Astrocyte (in vitro differentiated cells and primary cell): ENCODE measurements at places on chromosomes 7 and 10. TPM values are rescaled to one million over a fixed set of nuclear protein-coding genes. Genes with fewer than 3 reads are reported as not detected.

DNA sequence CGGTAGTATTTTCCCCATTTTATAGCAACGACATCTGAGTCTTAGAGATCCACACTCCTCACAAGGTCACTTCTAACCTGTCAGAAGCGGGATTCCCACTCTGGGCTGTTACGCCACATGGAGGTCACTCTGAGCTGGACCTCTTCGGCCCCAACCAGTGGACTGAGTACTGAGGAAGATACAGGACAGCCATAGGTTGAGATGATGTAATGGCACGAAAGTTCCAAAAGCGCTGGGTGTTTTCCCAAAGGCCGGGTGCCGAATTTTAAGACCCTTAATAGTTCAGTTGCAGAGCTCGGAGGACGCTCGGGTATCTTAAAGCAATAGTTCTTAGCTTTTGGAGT is 699 bp downstream of the GHITM start:
- peak; percentile 12 for DNase-seq

DNA sequence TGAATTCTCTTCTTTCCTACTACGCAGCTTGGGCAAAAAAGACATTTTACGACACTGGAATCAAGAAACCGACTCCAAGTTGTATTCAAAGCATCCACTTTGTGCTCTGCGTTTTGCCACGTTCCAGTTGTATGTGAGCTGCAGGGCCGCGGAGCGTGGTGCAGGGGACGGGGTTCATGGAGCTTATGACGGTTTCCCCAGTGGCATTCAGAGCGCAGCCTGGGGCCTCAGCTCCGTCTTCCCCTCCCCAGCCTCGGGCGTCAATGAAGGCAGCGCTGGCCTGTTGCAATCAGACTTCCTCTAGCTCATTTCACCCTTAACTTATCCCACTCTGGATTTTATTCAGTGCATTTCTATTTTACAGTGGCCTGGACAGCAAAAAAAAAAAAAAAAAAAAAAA is 403.4 kb upstream of the KLF6 start:
- no peak for DNase-seq

- DNase-seq, result no peak
Observed at GRCh38 chr10:19043431-19043830, 5.2 kb upstream of the MALRD1 start.

- DNase-seq, result peak; percentile 7
Observed at GRCh38 chr10:27446091-27446918, 57.8 kb upstream of the RAB18 start.

- no peak for DNase-seq
Observed at GRCh38 chr10:66472156-66472555, 453.7 kb upstream of the LRRTM3 start.

DNA sequence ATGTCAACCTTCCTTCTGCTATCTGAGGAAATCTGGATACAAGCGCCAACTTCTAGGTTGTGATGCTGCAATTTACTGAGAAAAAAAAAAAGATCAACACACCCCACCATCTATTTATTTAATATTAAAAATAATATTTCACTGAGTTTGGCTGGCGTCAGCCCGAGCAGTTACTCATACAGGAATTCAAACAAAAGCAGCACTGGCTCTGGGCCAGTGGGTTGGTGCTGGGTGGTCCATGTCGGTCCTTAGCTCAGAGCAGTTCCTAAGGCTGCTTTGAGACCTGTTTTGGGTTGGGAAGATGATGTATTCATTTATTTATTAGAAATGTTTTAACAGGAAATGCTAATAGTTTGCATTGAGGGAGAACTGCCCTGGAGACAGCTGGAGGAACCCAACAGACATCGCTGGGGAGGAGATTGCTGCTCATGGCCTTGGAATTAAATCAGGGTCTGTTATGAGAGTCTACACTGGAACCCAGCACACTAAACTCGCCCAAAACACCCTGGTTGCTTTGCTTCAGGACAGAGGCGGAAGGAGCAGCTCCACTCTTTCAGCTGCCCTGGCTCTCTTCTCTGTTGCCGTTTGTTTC is 36.3 kb upstream of the GOT1 start:
- DNase-seq, result no peak

- DNase-seq, result no peak
Observed at GRCh38 chr7:157460721-157461120, 123.9 kb downstream of the DNAJB6 start.

DNA sequence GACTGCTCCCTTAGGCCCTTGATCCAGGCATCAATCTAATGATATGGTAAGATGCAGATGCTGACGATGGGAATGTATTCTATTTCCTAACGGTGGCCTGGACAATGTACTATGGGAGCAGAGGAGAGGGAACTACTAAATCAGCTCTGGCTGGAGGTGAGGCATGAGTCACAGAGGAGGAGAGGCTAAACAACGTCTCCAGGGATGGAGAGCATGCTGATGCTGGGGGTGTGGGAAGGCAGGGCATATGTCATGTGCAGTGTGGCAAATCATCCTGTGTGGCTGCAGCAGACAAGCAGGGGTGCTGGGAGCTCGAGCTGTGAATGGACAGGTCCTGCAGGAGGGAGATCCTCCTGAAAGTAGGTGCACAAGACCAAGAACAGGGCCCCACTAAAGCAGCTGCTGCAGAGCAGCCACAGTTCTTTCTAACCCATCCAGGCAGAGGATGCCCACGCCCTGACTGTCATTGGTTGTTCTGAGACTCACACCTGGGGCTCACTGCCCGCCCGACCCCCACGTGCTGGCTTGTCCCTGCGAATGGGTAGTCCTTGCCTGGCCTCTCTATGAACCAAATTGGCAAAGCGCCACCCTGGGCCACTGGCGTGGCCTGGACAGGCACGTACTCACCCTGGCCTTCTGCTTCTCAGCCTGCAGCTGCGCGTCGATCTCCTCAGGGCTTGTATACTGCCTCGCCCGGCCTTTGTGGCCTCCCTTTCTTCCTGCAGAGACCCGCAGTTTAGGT is 4.0 kb downstream of the PDAP1 start:
- peak; percentile 16 for DNase-seq

DNA sequence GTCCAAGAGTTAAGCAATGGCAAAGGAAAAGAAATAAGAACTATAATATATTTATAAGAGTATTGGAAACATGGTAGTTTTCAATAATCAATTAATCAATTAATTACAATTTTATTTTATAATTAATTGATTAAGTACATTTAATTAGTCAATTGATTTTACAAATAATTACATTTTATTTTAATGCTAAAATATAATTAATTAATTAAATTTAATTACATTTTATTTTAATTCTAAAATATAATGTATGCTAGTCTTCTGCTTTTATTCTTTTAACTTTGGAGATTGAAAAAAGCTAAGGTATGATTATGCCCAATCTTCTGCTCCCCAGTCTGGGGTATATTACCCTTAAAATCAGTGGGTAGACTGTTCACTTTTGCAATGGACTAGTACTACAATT is 686.8 kb upstream of the LRRTM3 start:
- no peak for DNase-seq

- DNase-seq, result no peak
Observed at GRCh38 chr7:37371755-37372154, 76.9 kb downstream of the ELMO1 start.

- peak; percentile 64 for DNase-seq
Observed at GRCh38 chr10:24556750-24557742, 166.6 kb downstream of the ARHGAP21 start.

- DNase-seq, result no peak
Observed at GRCh38 chr10:24759672-24760071, 36.0 kb upstream of the ARHGAP21 start.

DNA sequence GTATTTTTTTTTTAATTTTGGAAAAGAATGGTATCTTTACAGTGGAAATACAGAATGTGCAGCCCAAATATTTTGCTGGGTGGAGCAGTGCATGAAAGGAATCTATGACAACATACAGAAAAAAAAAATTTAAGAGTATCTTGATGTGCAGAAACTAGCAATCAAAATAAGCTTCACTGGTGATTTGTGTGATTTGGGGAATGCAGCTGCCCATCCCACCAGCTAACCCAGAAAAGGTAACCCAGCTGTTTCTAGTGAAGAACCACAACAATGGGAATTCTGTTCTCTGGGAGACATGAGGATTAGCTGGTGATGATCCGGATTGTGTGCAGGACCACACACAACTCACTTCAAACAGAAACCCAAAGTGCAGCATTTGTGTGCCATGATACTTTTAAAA is 375.5 kb downstream of the SEMA3D start:
- DNase-seq, result no peak

DNA sequence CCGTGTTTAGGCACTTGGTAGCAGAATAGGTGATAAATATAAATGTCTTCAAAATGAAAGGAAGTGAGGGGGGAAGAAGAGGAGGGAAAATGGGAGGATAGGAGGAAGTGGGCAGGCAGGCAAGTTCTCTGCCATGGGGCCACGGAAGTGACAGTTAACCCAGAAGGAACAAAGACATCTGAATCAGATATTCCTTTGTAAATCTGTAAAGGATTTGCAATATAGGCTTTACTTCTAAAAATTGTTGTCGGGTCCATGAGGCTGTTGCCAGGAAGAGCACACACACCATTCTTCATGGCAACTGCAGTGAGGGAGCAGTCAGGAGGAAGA is 23.7 kb upstream of the RASSF4 start:
- DNase-seq, result no peak

GRCh38 chr7:41038211-41038610 is 664.7 kb downstream of the INHBA start:
- DNase-seq, result no peak

DNA sequence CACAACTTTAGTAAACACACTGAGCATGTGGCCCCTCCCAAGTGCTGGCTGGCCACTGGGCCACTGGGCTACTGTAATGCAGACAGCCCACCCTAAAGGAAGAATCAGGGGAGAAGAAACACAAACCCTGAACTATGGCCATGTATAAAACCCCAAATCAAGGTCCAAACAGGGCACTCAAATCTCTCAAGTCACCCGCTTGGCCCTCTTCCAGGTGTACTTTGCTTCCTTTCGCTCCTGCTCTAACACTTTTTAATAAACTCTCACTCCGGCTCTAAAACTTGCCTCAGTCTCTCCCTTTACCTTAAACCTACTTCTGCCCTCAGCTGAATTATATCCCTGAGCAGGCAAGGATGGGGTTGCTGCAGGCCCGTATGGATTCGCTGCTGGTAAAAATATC is 72.6 kb downstream of the TPK1 start:
- DNase-seq, result no peak

GRCh38 chr10:100659361-100660098 is 85.9 kb upstream of the PAX2 start:
- no peak for DNase-seq

DNA sequence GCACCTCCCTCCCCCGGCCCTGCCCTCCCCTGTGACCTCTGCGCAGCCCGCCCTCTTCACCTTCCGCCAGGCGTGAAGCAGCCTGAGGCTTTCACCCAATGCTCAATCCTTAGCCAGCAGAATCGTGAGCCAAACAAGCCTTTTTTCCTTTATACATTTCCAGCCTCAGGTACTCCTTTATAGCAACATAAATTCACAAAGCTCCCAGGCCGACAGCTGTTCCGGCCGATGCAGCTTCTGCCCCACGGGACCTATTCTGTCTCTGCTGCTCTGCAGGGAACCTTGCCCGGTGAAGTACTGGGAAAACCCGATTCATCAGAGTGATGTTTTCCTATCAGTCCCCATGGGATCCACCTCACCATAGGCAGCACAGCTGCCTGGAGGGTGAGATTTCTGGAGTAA is 87.4 kb downstream of the CHST15 start:
- no peak for DNase-seq

DNA sequence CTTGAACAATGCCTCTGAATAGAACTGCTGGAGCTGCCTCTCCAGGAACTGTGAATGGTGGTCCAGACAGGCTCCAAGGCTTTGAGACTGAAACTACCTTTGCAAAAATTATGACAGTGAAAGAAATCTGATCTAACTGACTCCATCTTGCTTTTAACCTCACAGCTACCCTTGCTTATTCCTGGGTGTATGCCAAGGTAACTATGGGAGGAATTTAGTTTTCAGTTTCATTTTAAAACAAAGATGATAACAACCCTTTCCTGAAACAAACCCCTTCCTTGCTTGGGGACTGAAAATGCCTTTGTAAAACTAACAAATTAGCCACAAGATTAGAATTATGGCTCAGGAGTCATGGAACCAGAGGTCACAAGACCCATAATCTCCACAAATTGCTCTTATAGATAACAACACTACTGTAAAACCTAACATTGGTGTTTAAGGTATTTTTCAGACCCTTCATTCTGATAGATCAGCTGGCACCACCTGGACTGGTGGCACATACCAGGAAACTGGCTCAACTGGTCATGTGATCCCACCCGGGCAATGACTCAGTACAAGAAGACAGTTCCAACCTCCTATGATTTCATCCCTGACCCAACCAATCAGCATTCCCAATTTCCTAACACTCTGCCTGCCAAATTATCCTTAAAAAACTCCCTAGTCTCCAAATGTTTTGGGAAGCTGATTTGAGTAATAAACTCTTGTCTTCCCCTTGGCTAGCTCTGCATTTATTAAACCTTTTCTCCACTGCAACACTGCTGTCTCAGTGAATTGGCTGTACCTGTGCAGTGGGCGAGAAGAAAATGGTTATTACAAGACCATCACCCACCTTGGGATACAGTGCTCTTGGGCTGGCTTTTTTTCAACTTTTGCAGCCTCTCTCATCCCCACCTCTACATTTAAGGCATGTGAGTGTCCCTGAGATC is 608.1 kb downstream of the TYW1 start:
- DNase-seq, result no peak

DNA sequence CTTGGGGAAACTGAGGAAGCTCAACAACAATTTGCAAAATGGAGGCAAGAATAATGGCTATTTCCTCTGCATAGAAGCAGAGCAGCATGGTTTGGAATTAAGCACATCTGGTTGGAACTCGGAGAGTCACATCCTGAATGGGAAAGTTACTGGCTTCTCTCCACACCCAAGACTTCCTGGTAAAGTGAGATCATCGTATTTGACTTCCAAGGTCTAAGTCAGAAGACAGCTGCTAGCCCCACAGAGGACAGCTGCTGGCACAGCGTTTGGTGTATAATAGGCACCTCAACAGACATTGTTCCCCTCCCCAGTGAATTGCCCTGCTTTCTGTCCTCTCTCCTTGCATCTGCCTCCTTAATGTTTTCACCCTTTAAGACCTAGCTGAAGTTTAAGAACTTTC is 37.0 kb upstream of the NRF1 start:
- peak; percentile 86 for DNase-seq

- DNase-seq, result peak; percentile 78
Observed at GRCh38 chr10:33459602-33460001, 125.1 kb upstream of the NRP1 start.

DNA sequence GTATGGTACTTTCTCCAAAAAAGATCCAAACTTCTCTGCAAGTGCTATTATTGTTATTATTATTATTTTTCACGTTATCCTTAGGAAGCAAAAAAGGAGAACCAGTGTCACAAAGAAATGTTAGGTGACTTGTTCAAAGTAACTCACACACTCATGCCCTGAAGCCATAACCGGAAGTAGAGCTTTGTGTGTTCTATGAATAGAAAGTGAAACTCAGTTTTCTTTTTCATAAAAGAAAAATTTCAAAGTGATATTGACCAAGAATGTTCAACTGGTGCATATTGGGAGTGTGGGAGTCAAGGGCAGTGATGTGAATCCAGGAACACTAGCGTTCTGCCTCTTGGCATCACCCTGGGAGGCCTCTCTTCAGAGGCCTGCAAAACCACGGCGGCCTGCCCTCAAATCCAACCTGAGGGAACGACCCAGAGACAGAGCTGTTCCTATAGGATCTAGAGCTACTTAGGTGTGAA is 106.1 kb downstream of the PRKCQ start:
- DNase-seq, result no peak

The AGR3 gene
- total RNA-seq, result not detected in 2 replicates

The TDRD1 gene
- total RNA-seq, result not detected in 2 replicates

The SH2D4B gene
- total RNA-seq, result 0.07 TPM in 1 of 2 replicates, not detected in the other

The PNLIPRP1 gene
- total RNA-seq, result not detected in 2 replicates

The OR2A7 gene
- 0.62 and 0.64 TPM in 2 replicates for total RNA-seq
